Activated T-cell treated with anti-CD3 and anti-CD28 coated beads for 1 hour (primary cell): ENCODE measurements at places on chromosomes 2 and 18.

DNA sequence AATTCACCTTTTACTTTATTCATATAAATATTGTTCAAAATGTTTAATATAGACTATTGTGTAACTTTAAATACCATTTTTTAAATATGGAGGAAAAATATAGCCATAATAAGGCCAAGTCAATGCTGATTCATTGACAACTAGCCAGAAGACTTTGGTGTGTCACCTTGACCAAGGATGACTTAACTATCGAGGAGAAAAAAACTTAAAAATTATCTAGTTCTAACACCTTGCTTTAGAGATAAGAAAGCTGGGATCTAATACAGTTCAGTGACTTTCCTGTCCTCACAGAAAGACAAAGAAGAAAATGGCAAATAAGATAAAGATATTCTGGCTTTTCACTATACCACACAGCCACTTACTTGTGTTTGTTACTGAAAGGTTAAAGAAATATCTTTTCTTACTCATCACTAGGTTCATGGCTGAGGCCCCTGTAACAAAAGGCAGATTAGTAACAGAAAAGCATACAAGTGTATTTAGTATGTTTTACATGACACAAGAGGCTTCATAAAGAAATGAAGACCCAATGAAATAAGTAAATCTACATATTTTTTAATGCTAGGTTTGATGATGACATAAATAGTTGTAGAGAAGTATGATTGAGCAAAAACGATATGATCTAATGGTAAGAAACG is 65.9 kb upstream of the LRRTM1 start:
- no peak for DNase-seq

DNA sequence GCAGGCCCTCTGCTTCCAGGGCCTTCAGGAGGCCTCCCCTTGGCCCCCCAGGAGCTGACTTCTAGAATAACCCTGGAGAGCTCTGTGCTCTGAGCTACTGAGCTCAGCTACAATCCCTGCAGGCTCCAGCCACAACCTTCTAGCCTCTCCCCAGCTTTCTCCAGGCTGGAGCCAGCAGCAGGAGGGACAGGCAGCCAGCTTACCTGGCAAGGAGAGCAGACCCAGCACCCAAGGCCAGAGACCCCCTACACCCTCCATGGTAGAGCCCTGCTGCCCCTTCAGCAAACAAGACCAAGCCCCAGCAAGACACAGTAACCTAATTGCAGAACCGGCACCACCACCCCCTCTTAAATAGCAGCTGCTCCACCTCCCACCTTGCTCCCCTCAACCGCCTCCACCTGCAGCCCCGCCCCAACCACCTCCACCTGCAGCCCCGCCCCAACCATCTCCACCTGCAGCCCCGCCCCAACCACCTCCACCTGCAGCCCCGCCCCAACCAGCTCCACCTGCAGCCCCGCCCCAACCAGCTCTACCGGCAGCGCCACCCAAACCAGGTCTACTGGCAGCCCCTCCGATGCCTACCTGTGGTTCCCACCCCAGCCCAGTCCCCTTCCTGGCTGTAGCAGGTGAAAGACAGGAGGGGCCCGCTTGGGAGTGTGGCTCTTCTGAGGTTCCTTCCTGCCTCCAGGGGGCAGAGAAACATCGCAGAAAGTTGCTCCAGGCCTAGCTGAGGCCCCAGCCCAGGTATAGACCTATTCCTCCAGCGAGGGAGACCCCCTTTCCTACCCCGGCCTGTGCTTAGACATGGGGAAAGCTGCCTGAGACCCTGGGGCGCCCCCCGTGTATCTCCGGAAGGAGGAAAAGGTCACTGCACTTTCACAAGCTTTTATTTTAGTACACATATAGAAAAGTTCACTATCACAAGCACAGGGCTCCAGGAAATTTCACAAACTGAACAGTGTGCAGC is at the start of gene ASTL:
ASTL (minus strand) TSS at position 324 of the 967 bp plus-strand sequence; CDS start at position 258, 66 bp downstream.
- DNase-seq = peak; percentile 61

GRCh38 chr2:127365211-127365643 is 22.5 kb downstream of the MAP3K2 start:
- DNase-seq = no peak

GRCh38 chr2:212073360-212073759 is 465.2 kb downstream of the ERBB4 start:
- DNase-seq = no peak

- DNase-seq = no peak
Measured at GRCh38 chr18:49017813-49018553, 67.2 kb upstream of the SMAD7 start.

DNA sequence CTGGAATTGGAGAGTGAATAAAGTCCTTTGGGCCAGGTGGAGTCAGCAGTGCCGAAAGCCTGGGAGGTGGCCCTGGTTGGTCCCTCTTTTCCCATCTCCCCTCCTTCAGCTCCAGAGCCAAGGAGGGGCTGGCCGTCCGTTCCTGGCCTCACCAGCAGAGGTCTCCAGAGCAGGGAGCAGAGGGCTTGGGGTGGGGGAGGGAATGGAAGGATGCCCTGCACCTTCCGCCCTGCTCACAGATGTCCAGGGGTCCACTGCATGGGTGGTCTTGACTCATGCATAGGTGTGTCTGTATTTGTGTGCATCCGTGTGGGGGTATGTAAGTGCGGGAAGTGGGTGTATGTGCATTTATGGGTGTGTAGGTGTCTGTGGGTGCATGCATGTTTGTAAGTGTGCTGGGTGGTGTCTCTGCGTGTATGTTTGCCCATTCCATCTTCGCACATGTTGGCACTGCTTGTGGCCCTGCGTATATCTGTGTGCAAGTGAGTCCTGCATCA is 201.8 kb downstream of the ZFP36L2 start:
- peak; percentile 29 for DNase-seq

DNA sequence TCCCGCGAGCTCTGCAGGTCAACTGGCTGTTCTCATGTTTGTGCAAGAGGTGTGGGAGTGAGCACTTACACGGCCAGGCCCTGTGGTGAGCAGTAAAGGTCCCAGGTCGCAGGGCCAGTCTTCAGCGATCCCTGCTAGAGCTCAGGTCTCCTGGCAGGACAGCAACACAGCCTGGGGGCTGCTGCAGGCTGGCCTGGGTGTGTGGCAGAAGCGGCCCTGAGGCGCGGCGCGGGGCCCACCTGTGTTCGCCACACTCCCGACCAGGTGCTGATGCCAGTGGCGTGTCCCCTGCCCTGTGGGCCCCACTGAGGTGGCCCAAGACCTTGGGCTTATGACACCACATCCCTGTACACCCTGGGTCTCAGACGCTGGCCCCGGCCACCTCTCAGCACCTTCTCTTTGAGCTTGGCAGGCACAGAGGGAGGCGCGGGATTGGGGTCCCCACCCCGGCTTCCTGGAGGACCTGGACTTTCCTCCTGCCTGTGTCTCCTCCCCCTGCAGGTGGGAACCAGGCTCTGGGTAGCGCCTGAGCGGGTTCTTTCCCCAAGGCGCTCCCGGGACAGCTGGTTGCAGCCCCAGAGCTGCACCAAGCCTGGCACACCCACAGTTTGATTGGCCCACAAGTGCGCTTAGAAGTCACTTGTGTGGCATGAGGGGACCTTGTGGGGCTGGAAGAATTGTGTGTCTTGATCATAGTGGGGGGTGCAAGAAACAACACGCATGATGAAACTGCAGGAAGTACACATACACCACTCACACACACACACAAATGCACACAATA is 59.2 kb downstream of the TWIST2 start:
- DNase-seq = no peak

DNA sequence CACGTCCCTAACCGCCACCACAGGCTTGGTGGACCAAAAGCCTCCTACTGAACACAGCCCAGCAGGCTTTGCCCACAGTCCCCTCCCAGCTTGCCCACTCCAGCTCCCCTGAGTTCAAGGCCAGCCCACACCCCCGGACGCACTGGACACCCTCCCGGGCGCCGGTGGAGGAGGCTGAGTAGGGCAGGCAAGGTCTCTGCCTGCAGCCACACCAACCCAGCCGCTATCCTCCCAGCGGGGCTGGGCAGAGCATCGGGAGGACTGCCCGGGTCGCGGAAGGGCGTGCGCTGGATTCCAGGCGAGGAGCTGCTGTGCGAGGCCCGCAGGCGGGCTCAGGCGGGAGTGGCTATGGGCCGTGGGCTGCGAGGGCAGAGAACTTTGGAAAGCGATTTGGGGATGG is 49.5 kb downstream of the PLEKHB2 start:
- no peak for DNase-seq

DNA sequence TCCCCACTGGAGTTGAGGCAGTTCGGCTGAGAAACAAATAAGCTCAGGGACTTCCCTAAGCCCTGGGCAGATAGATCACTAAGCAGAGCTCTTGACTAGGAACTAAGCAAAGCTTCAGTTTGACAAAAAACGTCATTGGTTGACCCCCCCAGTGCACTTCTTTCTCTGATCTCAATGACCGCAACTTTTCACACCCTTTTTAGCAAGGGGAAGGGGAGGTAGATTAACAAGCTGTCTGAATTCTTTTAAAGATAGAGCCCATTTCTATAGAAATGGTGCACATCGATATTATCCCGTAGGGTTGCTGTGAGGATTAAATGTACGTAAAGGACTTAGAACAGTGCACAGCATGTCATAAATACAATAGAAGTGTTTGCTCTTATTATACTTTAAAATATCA is 42.5 kb downstream of the PIEZO2 start:
- DNase-seq = no peak

DNA sequence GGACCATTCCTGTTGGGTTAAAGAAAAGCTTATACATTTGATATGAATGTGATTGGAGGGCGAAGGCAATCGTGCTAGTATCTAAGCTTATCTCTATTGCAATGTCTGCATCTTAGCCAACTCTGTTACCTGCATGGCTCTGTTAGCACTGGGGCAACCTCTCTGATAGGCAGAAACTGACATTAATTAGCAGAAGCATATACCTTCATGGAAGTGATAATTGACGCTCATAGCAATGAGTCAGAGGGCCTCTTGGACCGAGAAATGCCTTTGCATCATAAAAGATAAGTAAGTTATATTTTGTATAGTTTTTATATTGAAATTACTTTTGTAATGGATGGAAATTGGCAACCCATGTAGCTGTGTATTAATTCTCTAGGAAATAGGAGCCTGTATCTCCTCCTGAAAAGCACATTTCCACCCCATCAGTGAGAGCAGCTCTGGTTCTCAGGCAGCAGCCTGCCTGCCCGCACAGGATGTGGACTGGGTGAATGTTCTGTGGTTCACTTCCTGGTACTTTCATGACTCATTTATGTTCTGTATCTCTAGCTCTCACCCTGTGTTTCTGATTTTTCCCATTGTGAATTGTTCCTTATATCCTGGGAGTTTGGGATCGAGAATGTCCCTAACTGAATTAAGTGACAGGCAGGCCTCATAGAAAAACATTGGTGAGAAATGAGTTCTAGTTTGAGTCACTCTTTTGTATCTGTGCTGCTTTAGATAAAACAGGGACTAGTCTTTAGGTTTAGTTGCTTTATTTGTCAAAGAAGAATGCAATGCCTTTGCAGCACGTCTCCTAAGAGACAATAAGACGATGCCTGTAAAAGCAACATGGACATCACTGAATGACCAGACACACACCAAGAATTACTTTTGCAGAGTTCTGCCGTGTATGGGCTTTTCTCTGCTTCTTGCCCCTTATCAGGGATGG is 344.9 kb downstream of the DCDC2C start:
- no peak for DNase-seq

- no peak for DNase-seq
Measured at GRCh38 chr2:65397122-65397521, 35.3 kb downstream of the SPRED2 start.

- DNase-seq = no peak
Measured at GRCh38 chr2:69089266-69089665, 76.3 kb downstream of the ANTXR1 start.

- DNase-seq = no peak
Measured at GRCh38 chr2:132929786-132930185, 259.8 kb upstream of the LYPD1 start.

- no peak for DNase-seq
Measured at GRCh38 chr2:37786854-37787253, 115.4 kb upstream of the CDC42EP3 start.

DNA sequence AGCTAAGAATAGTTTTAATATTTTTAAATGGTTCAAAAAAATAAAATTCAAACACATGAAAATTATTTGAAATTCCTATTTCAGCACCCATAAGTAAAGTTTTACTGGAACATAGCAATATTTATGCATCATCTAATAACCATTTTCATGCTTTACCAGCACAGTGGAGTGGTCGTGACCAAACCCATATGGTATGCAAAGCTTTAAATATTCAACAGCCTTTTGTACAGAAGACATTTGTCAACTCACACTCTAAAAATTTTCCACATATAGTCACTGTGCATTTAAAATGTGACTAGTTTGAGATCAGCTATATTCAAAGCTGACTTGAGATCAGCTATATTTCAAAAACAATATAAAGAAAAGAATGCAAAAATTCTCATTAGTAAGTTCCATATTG is 46.2 kb downstream of the PUM2 start:
- no peak for DNase-seq

GRCh38 chr2:133097666-133098065 is 427.7 kb upstream of the LYPD1 start:
- no peak for DNase-seq

GRCh38 chr2:227759411-227760118 is 13.9 kb downstream of the SCYGR8 start:
- DNase-seq = no peak

GRCh38 chr2:162317861-162318327 is 590 bp downstream of the IFIH1 start:
- no peak for DNase-seq

DNA sequence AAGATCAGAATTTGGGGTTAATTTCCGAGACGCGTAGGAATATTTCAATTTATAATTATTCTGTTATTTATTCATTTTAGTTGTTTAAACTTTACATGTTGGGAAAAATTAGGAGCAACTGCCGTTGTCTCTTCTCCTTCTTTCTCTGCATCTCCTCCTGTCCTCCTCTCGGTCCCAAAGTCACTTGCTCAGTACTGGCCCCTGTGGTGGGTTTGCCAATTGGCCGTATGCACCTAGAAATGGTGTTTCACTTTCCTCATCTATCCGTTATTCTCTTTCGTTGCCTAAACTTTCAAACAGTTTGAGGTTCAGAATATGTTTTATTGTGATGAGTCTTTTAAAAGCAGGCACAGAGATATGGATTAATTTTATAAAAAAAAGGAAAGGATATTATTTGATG is 517.9 kb downstream of the PLCL1 start:
- no peak for DNase-seq

DNA sequence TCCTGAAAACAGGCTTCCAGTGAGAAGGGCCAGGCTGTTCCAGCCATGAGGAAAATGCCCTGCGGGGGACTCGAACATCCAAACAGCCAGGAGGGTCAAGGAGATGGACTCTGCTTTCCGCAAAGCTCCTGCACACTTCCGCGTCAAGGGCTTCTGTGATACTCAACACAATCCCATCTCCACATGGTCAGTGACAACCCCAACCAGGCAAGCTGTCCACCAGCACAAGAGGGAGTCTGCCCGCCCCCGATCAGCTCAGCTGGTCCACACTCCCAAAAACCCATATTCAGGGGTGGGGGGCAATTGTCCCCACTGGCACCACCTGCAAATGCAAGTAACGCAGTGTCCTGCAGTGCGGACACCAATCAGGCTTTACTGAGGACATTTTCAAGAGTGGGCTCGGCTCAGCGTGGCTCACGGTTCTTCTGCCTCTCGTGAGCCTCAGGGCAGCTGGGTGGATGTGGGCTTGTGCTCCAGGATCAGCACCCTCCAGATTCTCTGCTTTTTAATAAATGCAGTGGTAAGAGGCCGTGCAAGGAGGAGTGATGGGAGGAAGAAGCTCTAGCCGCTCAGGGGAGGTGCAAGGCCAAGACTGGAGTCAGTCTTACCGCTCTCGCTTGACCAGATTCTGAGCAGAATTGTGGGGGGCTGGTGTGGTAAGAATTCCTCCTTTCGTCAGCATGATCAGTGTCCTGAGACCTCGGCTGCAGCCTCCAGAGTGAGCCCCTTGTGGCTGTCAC is 19.5 kb upstream of the CIDEA start:
- no peak for DNase-seq
